ENCODE measurements at places on chromosomes 2 and 18.

- DNase-seq: no peak
Measured at GRCh38 chr18:48326901-48327675, 82.1 kb downstream of the ZBTB7C start.

GRCh38 chr2:74253971-74254310 is 55.5 kb downstream of the MTHFD2 start:
- no peak for DNase-seq

GRCh38 chr2:81225756-81226155 is 921.2 kb upstream of the LRRTM1 start:
- no peak for DNase-seq

DNA sequence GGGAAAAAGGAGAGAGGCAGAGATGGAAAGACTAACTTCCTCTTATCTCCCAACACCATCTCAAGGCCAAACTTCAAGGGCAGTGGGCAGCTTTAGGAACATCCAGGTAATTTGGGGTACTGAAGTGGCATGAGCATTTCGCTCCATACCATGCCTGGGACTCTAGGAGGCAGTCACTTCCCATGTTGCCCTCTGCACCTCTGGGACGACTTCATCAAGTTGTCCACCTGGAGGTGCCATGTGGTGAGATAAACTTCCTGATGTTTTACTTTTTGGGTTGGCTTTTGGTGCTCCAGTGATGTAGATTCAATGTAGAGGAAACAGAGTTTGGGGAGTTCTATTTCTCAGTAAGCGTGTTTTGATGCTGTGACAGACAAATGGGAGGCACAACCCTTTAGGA is 56.3 kb upstream of the UPP2 start:
- no peak for DNase-seq

- DNase-seq: peak; percentile 65
Measured at GRCh38 chr2:68715353-68716041, 19.1 kb upstream of the ARHGAP25 start.

GRCh38 chr2:64143169-64144056 is 807 bp downstream of the PELI1 start:
- peak; percentile 48 for DNase-seq

- DNase-seq: no peak
Measured at GRCh38 chr2:241768251-241768711, 8.3 kb upstream of the GAL3ST2 start.

DNA sequence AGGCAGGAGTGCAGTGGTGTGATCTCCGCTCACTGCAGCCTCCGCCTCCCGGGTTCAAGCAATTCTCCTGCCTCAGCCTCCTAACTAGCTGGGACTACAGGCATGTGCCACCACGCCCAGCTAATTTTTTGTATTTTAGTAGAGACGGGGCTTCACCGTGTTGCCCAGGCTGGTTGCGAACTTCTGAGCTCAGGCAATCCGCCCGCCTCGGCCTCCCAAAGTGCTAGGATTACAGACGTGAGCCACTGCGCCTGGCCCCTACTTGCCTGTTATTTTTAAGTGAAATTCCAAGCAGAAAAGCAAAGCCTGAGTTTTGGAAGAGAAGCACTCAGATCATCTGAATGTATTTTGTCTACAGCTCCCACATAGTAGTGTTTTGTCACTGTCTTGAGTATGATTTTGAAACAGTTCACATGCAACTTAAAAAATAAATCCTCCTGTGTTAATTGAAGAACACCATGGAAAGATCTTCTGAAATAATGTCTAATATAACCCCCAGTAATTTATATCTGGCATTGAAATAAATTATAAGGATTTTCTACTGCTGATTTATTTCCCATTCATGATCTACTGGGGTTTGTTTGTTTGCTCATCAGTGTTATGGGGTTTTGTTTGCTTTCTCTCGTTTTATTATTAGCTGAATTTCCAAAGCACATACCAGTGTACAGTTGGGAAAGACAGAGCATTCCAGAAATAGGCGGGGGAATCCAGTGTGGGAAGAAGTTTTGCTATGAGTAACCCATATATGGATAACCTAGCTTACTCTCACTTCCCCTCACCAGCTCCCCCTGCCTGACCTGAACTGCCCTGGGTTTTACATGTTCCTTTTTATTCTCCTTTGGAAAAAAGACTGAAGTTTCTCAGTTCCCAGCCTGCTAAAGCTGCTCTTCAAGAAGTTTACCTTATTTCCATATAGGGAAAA is 80.1 kb upstream of the MAP3K20 start:
- DNase-seq: no peak

DNA sequence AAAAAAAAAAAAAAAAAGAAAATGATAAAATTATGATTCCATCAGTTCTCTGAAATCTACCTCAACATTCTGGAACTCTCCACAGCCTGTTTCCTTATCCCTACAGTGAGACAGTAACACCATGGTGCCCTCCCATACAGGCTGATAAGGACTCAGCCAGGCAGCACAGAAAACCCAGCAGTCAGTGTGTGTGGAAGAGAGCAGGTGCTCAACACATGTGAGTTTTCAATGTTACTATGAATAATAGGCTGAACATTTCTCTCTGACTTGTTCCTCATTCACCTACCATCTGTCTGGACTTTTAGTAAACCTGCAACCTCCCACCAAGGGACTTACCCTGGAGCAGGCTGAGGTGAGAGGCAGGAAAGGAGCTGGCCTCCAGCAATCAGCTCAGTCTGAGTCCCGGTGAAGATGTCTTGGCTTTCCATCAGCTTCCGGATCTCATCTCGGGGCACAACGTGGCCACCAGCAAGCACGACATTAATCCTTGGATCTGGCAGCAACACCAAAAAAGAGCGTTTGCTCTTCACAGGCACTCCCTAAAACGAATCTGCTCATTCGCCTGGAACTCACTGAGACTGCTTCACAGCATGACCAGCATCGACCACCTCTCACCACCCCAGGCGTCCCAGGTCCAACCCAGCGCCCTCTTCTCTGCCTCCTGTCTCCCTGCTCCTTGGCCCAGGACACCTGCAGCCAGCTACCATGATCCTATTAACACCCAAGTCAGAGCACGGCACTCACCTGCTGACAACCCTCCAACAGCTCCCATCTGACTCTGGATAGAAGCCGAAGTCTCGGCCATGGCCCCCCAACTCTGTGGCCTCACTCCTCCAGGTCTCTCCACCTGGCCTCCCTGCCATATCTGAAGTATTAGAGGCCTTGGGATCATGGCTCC is 16.5 kb downstream of the PASK start:
- no peak for DNase-seq

All from CD4-positive, alpha-beta T cell treated with Interleukin-12 subunit alpha and Interleukin-12 subunit beta, for 1 hour (primary cell).